ENCODE measurements at places on chromosomes 2 and 18. TPM values are rescaled to one million over a fixed set of nuclear protein-coding genes. Genes with fewer than 3 reads are reported as not detected.

The CROCC2 gene
- 0.18 TPM for total RNA-seq

The SS18 gene
- 82.8 TPM for total RNA-seq

The GNAL gene
- total RNA-seq: 17.1 TPM

The DSG1 gene
- total RNA-seq: 0.04 TPM

DNA sequence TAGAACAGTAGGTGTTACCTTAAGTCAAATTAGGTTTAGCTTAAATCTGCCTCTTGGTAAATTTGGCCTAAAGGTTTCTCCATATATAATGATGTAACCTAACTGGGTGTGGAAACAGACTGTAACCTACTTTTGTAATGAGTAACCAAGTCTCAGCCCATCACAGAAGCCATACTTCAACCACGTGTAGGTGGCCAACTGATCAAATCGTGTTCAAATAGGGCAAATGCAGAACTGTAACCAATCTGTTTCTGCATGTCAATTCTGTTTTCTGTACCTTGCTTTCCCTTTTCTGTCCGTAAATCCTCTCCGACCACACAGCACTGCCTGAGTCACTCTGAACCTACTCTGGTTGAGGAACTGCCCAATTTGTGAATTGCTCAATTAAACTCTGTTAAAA, 34.0 kb upstream of the PLA2R1 start:
- no peak for DNase-seq

DNA sequence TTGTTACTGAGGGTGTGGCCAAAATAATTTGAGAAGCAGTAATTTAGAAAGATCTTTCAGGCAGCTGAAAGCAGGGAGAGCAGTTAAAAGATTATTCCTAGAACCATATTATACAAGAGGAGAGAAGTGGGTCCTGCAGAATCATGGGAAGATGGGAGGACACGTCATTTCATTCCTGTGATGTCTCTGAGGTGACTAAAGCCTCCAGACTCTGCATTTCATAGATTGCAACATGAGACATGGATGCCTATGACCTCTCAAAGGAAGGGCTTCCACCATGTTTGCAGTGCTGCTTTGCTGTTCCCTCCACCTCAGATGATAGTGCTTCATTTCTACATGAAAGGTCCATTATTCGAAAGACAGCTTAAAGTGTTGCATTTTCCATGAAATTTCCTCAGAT, 788.4 kb downstream of the TSN start:
- DNase-seq: no peak

DNA sequence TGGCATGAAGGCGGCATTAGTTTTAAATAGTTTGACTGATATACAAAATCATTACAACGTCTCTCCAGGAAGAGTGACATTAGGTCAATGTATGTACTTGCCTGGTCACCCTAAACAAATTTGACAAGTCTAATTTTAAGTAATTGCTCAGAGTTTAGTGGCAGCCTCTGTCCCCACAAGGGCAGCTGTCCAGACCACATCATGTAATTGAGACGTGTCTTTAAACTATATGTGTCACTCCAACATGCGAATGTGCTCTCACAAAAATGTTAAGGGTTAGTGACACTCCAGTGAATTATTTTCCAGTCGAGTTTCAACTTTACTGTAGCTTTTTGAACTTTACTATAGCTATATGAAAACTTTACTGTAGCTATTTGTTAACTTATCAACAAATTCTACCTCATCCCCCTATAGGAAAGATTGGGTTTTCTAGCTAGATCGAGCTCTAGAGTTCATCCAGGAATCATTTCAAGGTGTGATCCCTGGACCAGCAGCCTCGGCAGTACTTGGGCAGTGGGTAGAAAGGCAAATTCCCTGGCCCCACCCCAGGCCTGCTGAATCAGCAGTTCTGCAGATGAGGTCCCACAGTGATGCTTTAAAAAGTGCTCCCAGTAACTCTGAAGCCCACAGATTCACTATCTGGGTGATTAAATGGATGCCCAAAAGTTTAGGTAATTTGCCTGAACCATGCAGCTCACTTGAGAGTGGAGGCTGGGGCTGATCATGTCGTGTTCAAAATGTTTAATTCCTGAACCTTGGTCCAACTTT, 66.4 kb upstream of the POU3F3 start:
- no peak for DNase-seq

DNA sequence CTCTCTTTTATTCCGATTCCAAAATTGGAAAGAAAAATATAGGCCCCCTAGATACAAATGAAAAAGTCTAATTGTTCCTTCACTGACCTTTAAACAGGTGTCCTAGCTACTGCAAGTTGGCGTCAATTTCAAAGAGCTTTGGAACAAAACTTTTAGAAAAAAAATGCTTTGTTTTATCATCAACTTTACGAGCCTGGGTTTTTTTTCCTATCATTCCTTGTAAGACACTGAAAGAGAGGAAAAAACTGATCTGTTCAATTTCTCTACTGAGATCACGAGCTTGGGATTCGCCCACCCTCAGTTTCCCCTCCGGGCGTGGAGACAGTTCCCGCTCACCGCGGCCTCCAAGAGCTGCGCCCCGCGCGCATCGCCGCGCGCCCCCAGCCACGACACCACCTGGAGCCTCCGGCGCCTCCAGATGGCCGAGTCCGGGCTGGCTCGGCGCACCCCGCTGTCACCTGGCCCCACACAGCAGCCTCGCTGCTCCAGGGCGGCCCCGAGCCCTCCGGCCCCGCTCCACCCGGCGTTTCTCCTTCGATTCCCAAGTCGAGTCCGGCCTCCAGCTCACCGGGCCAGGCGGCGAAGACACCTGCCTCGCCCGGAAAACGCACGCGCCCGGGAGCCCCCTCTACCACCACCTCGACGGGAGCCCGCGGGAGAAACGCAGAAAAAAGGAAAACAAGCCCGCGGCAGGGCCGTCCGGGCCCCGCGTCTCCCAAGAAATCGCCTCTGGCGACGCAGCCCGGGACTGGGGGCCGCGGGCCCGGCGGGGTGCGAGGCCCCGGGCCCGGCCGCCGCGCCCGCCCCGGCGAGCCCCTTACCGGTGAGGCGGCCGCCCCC, 656 bp downstream of the TBC1D8 start:
- peak; percentile 66 for DNase-seq

GRCh38 chr2:203400805-203401585, 72.8 kb downstream of the ABI2 start:
- DNase-seq: no peak

- DNase-seq: no peak
Observed at GRCh38 chr2:51782921-51783765, 751.2 kb upstream of the NRXN1 start.

- no peak for DNase-seq
Observed at GRCh38 chr2:188919824-188920223, 54.3 kb upstream of the COL3A1 start.

- DNase-seq: no peak
Observed at GRCh38 chr2:8986327-8986976, 17.0 kb downstream of the MBOAT2 start.
